ENCODE measurements at places on chromosomes 2 and 18. TPM values are rescaled to one million over a fixed set of nuclear protein-coding genes. Genes with fewer than 3 reads are reported as not detected.

GRCh38 chr18:65754121-65754520 lies 3.3 kb downstream of the CDH7 start:
- peaks cover 14% of the 10 kb centered on the region for H3K4me1 ChIP-seq
- H3K27me3 ChIP-seq = peaks cover 58% of the 10 kb centered on the region
- no peak overlapping the region for H3K4me3 ChIP-seq
- H3K27ac ChIP-seq = no peak overlapping the region
- no peak for DNase-seq
- H3K36me3 ChIP-seq = no peaks in the 10 kb centered on the region

Gene CFC1
- total RNA-seq = not detected

DNA sequence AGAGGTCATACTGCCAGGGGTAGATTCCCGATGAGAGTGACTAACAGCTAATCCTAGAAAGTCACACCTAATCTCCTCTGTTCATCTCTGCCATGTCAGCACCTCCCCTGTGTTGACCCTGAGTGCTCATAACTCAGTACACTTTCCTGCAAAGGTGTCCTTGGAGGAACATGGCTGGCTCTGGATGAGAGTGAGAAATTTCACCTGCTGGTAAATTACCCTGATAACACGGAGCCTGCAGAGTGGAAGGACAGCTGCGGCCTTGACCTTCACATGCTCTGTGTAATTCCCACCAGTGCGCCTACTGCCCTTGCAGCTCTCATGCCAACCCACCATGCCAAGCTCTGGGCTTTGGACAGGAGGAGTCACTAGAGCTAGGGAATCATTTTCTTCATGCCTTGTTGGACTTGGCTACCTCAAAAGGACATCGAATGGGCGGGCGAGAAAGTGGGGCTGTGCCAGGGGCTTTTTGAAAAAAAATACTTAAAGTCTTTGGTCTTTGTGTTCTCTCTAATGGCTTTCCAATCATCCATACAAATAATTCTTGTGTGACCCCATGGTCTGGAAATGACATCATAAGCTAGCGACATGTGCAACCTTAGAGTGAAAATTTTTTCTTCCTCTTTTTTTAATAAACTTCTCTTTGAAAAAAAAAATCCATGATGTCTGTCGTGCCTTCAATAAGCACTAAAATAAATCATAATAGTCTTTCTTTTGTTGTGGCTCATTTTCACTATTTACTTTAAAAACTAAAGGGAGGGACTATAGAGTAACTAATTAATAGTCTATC lies 319.9 kb downstream of the MYCN start:
- H3K27ac ChIP-seq = no peak overlapping the region
- H3K27me3 ChIP-seq = no peaks in the 10 kb centered on the region
- no peaks in the 10 kb centered on the region for H3K36me3 ChIP-seq
- no peak overlapping the region for H3K4me3 ChIP-seq
- H3K4me1 ChIP-seq = no peaks in the 10 kb centered on the region

DNA sequence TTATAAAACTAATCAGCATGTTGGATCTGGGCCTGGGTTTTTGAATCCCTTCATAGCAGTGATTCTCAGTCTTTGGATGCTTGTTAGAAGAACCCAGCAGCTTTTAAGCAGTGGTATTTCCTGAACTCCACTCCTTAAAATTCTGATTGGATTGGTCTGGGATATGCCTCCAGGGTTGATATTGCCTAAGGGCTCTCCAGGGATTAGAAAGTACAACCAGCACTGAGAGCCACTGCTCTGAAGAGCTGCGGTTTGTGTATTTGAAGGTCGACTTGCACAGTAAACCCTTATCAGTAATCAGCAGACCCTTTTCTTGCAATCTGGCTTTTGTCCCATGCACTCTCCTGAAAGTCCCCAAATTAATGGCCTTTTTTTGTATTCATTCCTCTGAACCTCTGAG lies 17.0 kb upstream of the RBMS1 start:
- no peak overlapping the region for H3K27ac ChIP-seq
- no peaks in the 10 kb centered on the region for H3K27me3 ChIP-seq
- peaks cover 9% of the 10 kb centered on the region for H3K4me1 ChIP-seq
- H3K36me3 ChIP-seq = no peaks in the 10 kb centered on the region
- DNase-seq = no peak

GRCh38 chr2:170235860-170236679 lies 58.1 kb downstream of the MYO3B start:
- H3K4me3 ChIP-seq = no peak overlapping the region
- no peak overlapping the region for H3K27ac ChIP-seq
- DNase-seq = no peak
- no peaks in the 10 kb centered on the region for H3K36me3 ChIP-seq
- peaks cover 29% of the 10 kb centered on the region for H3K27me3 ChIP-seq

- H3K4me1 ChIP-seq = no peaks in the 10 kb centered on the region
- H3K36me3 ChIP-seq = no peaks in the 10 kb centered on the region
- no peaks in the 10 kb centered on the region for H3K27me3 ChIP-seq
- H3K4me3 ChIP-seq = no peak overlapping the region
- no peak for DNase-seq
These were observed 1272.8 kb downstream of the SUCLG1 start for GRCh38 chr2:83186105-83186760.

DNA sequence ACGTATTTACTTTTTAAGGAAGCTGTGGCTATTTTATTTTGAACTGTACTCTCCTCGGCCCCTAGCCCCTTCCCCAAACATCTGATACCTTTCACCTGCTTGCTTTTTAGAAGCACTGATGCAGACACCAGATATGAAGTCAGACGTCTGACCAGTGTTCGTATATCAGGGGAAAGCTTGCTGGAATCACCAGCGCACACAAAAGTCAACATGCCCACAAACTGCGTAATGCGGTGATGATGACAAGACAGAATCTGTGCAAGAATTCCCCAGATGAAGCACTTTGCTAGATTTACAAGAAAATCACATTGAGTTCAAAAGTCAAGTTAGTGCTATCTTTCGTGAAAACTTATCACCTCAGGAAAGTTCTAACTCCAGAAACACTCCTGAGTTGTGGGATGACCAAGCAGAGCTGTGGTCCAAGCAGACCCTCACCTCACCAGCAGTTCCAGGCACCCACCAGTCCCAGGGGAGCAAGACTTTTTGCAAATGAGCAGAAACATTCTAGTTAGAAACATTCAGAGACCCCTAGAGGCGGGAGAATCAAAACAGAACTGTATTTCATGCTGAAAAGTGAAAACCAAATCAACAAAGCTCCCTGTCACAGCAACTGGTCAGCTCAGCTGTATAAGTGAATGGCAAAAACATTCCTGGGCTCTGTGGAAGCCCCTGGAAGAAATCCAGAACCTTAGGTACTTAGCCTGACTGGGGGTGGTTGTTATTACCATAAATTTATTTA lies 55.7 kb downstream of the INO80C start:
- H3K4me3 ChIP-seq = no peak overlapping the region
- H3K27ac ChIP-seq = peak overlapping the region; percentile 38

DNA sequence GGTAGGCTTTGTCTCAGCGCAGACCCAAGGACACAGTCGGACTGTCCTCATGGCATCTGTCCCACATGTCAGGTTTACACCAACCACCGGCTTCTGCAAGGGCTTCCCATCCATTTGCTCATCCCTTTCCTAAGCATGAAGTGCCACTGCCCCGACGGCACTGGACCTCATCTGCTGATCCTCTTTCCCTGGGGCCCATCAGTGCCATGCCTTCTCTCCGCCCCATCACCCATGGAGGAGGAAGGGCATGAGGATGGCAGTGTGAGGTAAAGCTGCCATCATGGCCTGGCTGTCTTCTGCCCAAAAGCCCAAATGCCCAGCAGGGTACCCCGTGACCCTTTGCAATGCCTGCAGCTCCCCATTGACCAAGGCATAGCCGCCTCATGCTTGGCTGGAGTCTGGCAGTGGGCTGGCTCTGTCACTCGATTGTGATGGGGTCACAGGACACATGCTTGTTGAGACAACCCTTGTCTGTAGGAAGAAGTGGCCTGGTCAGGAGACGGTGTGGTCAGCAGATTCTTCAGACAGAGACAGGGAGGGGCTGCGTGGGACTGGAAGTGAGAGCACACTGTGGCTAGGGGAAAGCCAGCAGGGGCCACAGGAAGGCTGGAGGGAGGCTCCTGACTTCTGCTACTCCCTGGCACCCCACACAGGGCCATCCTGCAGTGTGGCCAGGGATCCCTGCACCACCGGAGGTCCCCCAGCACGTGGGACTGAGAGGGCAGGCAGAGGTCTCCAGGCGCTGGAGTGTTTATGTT lies 493.7 kb upstream of the HS6ST1 start:
- no peak for DNase-seq
- peaks cover 4% of the 10 kb centered on the region for H3K36me3 ChIP-seq
- no peak overlapping the region for H3K4me3 ChIP-seq
- H3K4me1 ChIP-seq = peaks cover 4% of the 10 kb centered on the region

GRCh38 chr2:37566517-37566981 lies 104.9 kb downstream of the CDC42EP3 start:
- H3K4me1 ChIP-seq = peaks cover 68% of the 10 kb centered on the region
- H3K4me3 ChIP-seq = no peak overlapping the region
- H3K27me3 ChIP-seq = no peaks in the 10 kb centered on the region
- H3K27ac ChIP-seq = peak overlapping the region; percentile 84

GRCh38 chr2:134119117-134119712 lies 134.7 kb upstream of the MGAT5 start:
- H3K27me3 ChIP-seq = peaks cover 1% of the 10 kb centered on the region
- no peaks in the 10 kb centered on the region for H3K36me3 ChIP-seq
- DNase-seq = no peak
- peak overlapping the region; percentile 81 for H3K4me3 ChIP-seq
- peak overlapping the region; percentile 91 for H3K27ac ChIP-seq

- no peak overlapping the region for H3K27ac ChIP-seq
- H3K4me3 ChIP-seq = no peak overlapping the region
These were observed 18.6 kb downstream of the WDSUB1 start for GRCh38 chr2:159267921-159268320.

Gene PHOSPHO2
- 3.0 TPM for total RNA-seq

Gene PLGLB1
- 1.8 TPM for total RNA-seq

DNA sequence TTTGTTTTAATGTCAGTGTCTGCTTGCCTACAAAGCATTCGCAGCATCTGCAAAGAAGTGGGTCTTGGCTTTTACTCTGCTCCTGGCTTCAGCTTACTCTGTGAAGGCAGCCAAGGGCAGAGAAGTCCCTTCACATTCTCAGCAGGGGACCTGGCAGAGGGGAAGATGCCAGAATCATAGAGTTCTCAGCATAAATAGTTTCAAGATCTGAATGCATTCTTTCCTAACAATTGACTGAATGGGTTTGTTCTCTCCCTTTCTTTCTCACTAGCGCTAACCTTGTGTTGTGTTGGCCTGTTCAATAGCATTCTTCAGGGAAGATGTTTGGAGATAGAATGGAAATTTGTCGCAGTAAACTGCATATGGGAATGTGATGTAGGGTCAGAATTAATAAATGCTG lies 106.9 kb downstream of the FARSB start:
- H3K36me3 ChIP-seq = peaks cover 2% of the 10 kb centered on the region
- peaks cover 8% of the 10 kb centered on the region for H3K4me1 ChIP-seq
- H3K27ac ChIP-seq = no peak overlapping the region
- H3K4me3 ChIP-seq = no peak overlapping the region
- no peak for DNase-seq

- H3K4me3 ChIP-seq = peak overlapping the region; percentile 96
- H3K4me1 ChIP-seq = peaks cover 32% of the 10 kb centered on the region
- DNase-seq = no peak
- peaks cover 4% of the 10 kb centered on the region for H3K36me3 ChIP-seq
These were observed 707 bp downstream of the KRCC1 start for GRCh38 chr2:88054782-88055370.

Gene DNER
- total RNA-seq = not detected

DNA sequence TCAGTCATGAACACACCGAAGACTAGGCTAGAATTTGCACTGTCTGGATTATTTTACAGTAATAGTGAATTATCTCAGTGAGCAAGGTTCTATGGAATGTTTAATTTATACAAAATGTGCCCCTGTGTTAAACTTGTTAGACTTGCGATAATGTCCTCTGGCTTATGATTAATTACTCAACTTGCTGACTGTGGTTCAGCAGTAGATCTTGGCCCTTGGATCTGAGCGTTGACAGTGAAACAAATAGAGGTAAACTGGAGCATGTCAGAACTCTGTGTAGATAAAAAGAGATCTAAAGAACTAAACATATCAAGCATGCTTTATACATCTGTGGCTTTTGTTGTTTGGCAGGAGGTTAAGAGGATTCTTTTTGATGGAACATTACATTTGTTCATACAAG lies 407.6 kb downstream of the DSEL start:
- no peak overlapping the region for H3K27ac ChIP-seq
- H3K27me3 ChIP-seq = peaks cover 12% of the 10 kb centered on the region
- no peak overlapping the region for H3K4me3 ChIP-seq
- DNase-seq = no peak
- H3K4me1 ChIP-seq = no peaks in the 10 kb centered on the region
- H3K36me3 ChIP-seq = no peaks in the 10 kb centered on the region

Gene TMEM247
- total RNA-seq = not detected

DNA sequence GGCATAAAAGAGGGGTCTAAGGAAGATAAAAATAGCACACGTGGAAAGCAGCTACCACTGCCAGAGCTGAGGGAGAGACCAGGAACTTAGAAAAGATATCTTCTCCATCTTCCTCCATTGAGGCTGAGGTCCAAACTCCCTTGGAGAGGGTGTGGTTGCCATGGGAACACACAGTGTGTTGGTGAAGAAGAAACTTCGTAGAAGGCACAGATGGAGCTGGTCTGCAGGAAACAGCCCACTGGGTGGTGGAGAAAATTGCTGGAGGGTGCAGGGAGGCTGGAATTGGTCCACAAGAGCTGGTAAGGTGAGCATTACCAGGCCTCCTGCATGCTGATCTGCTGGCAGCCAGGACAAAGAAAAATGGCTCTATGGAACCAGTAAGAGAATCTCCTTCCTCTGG lies 191.0 kb downstream of the HRH4 start:
- H3K4me1 ChIP-seq = no peaks in the 10 kb centered on the region
- H3K27me3 ChIP-seq = peaks cover 6% of the 10 kb centered on the region
- no peak overlapping the region for H3K4me3 ChIP-seq
- H3K36me3 ChIP-seq = no peaks in the 10 kb centered on the region

DNA sequence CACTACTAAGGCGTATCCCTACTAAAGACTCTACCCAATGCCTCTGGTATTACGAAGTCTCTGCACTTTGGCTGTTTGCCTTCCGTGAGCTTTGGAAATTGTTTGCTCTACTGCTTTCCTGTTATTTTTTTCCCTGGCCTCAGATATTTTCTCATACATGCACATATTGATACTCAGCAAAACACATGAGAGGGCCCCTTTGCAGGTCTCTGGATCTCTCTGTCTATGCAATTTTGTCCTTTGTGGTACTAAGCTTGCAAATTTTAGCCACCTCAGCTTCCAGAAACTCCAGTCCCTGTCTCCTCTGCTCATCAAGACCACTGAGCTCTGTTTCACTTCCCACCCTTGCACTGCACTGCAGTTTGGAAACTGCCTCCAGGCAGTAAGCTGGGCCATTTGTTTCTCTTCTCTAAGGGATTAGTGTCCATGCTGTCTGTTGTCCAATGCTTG lies 46.6 kb downstream of the TAF1B start:
- no peak overlapping the region for H3K4me3 ChIP-seq
- DNase-seq = no peak
- H3K36me3 ChIP-seq = peaks cover 27% of the 10 kb centered on the region
- no peaks in the 10 kb centered on the region for H3K27me3 ChIP-seq

GRCh38 chr2:46320141-46320567 lies 22.9 kb downstream of the EPAS1 start:
- no peaks in the 10 kb centered on the region for H3K27me3 ChIP-seq
- peaks cover 32% of the 10 kb centered on the region for H3K4me1 ChIP-seq
- H3K4me3 ChIP-seq = no peak overlapping the region
- no peaks in the 10 kb centered on the region for H3K36me3 ChIP-seq

Gene EMX1
- total RNA-seq = not detected

Measured in chondrocyte (in vitro differentiated cells).